T1000 (cell line): ENCODE measurements at places on chromosomes 12 and 14.

DNA sequence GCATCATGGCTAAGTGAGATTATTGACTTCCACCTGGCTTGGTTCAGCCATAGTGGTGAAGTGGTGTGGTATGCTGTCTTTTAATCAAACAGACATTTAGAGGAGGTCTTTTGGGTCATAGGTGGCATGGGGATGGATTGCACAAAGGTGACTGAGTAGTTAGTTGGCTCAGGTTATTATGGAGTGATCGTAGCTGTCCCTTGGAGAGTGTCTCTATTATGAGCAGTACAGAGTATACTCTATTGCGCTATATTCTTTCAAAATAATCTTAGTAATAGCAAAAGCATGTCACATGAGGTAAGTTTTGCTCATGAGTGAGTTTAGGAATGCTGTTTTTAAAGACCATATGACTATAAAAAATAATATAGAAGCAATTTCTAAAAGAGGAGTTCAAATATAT lies 60.4 kb downstream of the RASSF8 start:
- no peak for DNase-seq

DNA sequence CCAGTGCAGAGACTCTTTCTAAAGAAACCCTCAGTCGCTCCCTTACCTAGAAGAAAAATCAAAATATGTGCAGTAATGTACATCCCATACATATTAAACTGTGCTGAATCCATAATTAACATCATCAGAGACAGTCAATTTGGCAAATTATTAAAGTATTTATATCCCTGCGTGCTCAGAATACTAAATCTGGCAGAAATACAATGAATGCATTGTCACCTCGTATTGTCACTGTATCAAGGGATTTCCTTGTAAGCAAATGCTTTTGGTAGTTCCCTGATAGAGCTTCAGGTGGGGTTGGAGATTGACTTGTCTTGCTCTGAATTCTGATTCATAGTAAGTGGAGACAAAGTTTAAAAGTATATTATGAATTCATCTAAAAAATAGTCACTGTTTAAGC lies 319.1 kb downstream of the PPFIA2 start:
- no peak for DNase-seq

- no peak for DNase-seq
Measured at GRCh38 chr12:47736216-47736615, 10.9 kb upstream of the ENDOU start.

- no peak for DNase-seq
Measured at GRCh38 chr12:52657250-52657902, 5.4 kb upstream of the KRT2 start.

DNA sequence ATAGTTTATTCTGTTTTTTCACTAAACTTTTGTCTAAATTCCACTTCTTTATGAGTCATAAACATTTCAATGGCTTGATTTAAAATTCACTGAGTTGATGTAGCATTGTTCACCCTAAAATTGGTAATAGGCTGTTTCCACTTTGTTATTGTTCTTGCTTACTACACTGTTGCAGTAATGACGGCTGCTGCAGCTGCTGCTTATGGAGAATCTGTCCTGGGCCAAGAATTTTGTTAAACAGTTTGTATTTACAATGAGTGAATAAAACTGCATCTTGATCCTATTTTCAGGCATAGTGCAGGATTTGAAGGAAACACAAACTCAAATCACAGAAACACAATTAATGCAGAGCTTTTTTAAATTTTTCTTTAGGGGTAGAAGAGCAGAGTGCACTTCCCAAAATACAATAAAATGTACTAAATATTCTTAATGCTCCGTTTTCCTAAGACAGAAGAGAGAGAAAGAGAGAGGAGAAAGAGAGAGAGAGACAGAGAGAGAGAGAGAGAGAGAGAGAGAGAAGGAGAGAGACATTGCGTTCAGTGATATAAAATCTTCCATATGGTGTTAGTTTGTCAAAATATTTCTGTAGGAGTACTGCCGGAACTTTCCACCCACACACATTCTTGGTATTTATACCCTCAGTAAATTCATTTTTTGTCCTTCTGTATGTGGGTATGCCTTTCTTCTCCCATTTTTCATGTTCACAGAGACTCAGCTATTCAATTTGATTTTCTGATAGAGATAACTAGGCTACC lies 266.4 kb downstream of the LRFN5 start:
- DNase-seq: no peak

DNA sequence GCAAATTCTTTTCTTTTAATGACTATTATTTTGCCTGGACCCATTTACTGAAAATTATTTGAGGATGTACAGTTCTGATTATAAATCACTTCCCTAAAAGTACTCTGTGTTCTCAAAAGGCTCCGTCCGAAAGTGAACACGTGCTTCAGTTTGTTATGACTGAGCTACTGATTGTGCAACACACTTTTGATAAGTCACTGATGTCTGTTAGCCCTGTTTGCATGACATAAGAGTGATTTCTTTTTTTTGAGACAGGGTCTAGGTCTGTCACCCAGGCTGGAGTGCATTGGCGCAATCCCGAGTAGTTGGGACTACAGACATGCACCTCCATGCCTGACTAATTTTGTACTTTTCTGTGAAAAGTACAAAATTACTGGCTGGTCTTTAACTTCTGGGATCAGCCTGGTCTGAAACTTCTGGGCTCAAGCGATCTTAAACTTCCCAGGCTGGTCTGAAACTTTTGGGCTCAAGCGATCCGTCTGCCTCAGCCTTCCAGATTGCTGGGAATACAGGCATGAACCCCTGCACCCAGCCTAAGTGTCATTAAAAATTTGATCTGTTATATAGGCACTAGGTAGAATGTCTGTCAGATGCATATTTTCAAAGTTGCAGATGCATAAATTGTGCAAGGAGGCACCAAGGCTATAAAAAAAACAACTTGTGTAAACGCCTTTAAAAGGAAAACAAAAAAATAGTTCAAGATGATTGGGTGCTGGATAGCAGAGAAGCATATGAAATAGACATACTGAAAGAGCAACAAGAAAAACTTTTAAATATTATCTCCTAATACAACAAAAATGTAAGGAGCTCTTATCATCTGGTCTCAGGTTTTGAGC lies 111.5 kb downstream of the SRGAP1 start:
- DNase-seq: no peak

DNA sequence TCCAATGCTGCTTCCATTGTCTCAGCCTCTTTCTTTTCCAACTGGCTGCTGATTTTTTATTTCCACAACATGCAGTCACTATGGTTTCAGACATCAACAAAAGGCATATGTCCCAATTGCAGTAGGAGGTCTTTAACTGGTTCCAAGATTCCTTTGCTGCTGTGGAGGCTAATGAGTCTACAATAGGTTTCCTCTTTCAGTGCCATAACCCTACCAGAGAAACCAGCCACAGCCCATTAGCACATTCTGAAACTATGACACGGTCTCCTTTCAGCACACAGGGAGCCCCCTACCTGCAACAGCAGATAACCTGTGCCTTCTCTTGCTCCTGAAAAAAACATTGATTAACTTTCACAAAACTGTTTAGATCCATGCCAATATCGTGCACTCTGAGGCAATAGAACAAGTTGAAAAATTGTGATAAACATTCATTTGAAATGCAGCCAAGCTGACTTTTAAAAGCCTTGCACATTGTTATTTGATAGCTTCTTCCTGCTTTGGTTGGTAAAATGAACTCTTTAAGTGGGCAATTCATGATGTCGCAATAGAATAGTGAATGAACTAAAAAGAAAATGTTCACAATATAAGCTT lies 32.4 kb downstream of the PLEKHG7 start:
- no peak for DNase-seq

- DNase-seq: no peak
Measured at GRCh38 chr12:30905463-30906009, 21.0 kb upstream of the TSPAN11 start.

GRCh38 chr14:101870273-101870939 lies 94.0 kb upstream of the DYNC1H1 start:
- no peak for DNase-seq

GRCh38 chr14:60276347-60276746 lies 27.3 kb downstream of the PPM1A start:
- DNase-seq: no peak

- DNase-seq: no peak
Measured at GRCh38 chr14:103232031-103232808, 101.8 kb upstream of the EIF5 start.

DNA sequence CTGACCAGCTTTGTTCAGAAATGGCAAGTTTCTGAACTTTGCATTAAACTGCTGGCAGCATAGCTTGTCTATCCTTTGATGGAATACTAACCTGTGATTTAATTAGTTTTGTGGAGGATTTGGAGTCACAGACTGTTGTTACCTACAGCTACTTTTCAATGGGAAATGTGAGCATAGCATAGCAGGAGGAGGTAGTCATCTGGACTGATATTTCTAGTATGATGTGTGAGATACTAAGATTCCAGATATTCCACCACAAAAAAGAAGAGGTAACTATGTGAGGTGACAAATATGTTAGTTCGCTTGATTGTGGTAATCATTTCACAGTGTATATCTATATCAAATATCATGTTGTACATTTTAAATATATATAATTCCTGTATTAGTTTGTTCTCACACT lies 833.0 kb downstream of the SLC6A15 start:
- no peak for DNase-seq

DNA sequence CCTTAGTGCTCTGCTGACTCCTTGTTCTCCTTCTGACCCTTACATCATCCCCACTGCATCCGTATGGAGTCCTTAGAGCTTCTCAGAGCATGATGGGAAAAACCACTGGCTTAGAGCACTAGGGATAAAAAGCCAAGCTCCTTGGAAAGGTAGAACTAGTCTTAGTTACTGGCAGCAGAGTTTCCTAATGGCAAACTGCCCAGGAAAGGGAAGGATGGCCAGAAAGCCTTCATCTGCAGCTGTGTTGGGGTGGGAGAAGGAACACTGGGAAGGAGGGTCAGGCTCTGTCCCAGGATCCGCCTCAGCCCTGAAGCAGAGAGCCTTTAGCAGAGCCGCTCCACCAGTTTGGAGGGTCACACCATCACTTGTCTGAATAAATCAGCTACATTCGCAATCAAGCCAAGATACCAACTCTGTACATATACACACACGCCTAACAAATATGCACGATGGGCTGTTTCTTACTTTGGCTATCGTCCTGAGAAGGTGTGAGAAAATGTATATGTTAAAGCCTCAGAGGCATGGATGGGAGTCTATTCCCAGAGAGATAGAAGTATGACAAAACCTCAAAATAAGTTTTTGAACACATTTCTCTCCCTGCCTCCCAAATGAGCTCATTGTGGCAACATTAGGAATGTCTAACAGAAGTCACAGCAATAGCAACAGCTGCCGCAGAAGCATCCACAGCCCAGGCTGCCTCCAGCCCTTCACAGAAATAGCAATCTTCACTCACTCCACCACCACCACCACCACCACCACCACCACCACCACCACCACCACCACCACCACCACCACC lies 18.6 kb upstream of the GALNT8 start:
- DNase-seq: no peak

GRCh38 chr12:82325540-82326336 lies 32.4 kb downstream of the CCDC59 start:
- no peak for DNase-seq
